ENCODE measurements at places on chromosomes 11 and 22.

- DNase-seq = no peak
Observed at GRCh38 chr22:32327596-32328171, 30.0 kb upstream of the RFPL3 start.

DNA sequence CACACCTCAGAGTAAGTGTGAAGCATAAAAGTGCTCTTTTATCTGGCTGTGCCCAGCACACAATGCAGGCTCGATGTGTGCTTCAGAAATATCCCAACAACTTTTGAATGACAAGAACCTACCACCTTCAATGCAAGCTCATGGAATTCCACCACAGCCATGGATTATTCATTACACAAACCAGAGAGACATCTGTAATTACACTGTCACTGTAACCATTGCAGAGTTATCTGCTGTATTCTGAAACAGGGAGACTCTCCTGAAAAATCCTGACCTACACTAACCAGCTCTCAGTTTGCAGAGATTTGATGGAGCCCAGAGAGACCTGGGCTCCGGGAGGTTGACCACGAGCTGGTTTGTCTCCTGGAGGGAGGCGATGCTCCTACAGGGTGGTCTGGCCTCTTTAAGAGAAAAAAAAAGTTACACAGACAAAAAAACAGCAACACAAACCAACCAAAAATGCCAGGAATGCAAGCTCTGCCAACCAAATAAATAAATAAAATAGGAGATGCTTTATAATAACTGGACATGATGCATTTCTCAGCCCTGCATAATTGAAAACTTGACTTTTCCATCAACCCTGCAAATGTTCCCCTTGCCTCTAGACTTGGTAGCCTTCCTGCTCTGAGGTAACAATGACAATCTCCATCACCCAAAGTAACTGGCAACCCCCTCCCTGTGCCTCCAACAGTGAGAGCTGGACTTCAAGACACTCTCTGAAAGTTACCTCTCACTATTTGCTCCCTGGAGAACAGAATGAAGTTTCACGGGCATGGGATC, 69.7 kb downstream of the ETS1 start:
- no peak for DNase-seq

GRCh38 chr11:118672846-118673245, 6.6 kb downstream of the TREH start:
- DNase-seq = no peak

DNA sequence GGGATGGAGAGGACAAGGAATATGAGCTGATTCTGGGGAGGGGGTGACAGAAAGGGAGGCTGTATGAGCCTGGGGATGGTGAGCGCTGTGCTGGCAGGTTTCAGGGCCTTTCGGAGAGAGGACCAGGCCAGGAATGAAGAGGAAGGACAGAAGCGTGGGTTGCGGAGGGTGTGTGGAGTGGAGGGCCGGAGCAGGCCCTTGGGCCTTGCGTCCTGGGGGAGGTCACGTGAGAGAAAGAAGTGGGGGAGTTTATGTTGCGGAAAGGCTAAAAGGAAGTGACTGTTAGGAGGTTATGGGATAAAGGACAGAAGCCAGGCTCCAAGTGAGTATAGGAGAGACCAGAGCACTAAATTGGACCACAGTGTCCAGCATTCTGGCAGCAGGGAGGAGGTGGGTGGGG, 17.5 kb downstream of the BCR start:
- no peak for DNase-seq

DNA sequence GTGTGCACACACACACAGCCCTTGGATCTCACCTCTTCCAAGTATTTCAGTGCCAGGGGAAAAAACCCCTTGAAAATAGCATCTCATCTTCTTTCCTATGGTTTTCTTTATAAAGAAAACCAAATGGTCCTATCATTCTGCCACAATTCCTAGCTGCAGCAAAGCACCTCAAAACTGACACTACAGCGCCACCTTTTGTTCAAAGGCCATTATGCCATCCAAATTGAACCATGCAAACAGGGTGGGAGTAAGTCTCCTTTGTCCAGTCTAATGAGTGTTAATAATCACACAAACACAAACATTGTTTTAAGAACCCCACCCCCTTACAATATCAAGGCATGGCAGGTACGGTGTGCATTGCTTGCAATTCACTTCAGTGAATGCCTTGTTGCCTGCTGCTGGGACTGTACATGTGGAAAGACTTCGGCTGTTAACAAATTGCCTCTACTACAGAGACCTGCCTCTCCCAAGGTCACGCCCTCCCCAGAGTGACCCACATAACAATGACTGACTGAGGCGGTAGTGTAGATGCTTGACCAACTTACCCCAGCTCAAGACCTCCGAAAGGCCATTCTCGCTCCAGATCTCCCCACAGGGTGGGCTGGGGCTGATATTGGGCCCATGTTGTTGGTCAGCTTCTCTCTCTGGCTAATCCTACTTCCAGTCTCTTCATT, 31.7 kb downstream of the FAM181B start:
- no peak for DNase-seq

DNA sequence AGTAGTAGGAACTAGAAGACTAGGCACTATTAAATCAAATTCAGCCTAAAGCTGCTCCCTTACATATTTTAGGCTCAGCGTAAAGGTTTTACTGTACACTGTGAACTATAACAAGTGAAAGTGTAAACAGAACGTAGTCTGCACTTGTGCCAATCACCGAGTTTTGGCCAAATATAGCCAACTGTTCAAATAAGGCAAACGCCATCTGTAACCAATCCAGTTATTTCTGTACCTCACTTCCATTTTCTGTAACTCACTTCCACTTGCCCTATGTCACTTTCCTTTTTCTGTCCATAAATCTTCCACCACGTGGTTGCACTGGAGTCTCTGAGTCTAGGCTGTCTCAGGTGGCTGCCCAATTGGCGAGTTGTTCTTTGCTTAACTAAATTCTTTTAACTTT, 2132.2 kb downstream of the LRRC4C start:
- no peak for DNase-seq

DNA sequence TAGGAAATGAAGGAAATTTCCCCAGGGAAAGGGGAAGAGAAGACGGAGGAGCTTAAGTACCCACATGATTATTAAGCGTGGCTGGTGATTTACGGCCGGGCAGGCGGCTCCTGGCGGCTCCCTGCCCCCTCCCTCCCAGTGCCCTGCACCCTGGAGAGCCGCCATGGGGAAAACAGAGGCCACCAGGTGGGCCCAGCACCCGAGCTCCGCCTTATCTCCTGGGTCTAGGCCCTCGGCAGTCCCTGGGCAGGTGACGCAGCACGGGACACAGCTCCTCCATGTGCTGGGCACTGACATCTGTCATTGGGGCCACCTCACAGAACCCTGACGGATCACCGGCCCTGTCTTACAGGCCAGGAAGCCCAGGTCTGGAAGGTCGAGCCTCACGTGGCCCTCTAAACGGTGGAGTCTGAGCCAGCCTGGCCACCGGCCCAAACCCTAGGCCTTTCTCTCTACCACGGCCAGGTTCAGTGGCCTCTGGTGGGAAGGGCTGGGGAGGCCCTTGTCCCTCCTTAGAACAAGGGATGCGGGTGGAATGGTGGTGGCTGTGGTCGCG, 60.2 kb upstream of the PPARA start:
- no peak for DNase-seq
